HT1080 (cell line): ENCODE measurements at places on chromosomes 13 and 19. TPM values are rescaled to one million over a fixed set of nuclear protein-coding genes. Genes with fewer than 3 reads are reported as not detected.

DNA sequence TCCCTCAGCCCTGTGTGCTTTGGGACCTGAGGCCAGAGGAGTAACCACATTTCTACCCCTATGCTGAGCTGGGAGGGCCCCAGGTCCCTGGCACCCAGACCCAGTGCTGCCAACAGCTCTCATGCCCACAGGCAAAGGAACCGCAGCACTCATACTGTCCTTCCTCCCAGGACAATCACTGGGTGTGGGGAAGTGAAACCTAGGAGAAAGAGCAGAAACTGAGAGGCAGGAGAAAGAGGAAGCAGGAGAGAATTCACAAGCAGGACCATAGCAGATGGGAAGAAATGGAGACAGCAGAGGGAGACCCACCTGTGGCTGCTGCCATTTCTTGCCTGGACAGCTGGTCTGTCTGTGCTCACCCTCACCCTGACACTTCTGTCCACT, 18.9 kb downstream of the CCDC97 start:
- no peak for DNase-seq

Gene ZNF534
- total RNA-seq = 0.33 and 0.51 TPM in 2 replicates

Gene PLK5
- total RNA-seq = not detected in 2 replicates

DNA sequence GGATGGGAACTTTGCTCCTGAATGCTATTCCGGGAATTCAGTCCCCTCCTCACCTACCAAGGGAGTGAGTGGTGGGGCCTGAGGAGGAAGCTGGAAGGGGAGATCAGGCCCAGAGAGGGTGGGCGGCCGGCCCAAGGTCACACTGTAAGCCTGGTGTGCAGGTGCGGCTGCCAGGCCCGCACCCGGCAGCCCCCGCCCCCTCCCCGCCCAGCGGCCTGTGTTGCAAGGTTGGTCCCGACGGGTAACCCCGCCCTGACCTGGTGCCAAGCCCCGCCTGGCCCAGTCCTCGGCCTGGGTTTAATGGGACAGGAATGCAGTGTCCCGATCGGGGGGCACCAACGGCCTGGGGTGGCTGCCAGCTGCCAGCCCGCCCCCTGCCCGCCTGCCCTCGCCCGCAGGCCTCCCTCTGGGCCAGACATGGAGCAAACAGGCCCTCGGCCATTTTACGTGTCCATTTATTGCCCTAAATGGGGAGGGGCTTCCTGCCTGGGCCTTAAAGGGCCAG, 5.5 kb downstream of the ZBTB7A start:
- no peak for DNase-seq

DNA sequence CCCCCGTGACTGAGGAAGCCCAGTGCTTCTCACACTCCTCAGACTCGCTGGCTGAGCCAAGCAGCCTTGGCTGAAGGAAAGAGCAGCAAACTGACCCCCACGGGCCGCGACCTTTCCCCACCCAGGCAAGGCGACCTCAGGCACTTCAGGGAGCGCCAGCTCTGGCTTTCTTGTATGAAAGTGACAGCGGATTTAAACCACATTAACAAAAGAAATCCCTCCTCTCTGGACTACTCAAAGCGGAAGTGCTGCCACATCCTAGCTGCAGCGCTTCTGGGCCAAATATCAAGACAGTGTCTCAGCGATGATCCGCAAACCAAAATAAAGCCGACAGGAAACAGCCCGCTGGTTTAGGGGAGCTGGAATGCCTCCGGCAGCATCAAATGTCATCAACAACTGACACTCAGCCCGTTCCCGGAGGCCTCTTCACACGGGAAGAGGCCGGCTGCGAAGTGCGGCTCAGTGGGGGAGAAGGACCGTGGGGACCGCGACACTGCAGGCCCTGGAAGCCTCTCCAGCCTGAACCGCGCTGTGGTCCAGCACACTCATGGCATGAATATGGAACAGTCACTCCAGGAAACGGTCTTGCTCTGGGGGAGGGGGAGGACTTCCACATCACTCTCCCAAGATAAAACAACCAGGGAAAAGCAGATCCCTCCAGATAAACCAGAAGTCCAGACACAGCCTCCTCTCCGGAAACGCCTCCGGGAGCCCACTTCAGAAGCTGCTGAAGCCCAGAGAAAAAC, 1.4 kb downstream of the RASA3 start:
- peak; percentile 95 for DNase-seq

Gene ATXN8OS
- not detected in 2 replicates for total RNA-seq

DNA sequence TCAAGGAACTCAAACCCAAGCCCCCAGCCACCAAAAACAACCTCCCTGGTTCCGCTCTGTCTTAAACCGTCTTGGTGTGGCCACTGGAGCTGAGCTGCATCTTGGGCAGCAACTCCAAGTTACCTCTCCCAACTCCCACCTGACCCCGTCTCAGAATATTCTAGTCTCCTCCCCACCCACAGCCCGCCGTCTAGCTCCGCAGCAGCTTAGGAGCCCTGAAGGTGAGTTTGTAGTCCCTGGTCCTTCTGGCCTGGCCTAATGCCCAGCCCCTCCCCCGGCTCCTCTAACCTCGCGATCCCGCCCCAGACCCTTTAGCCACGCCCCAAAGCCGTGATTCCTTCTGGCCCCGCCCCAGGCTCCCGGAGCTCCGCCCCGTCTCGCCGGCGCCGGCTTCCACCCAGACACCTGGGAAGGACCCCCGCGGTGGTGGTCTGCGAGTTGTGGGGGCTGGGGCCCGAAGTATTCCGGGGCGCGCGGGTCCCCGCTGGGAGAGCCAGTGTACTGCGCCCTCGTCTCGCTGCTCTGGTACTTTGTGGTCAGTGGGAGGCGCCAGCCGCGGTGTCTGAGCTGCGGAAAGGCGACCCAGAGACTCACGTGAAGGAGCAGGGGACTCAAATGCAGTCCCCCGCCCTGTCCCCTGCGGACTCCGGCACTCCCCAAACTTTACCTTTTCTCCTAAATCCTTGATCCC, 2.5 kb upstream of the LHB start:
- DNase-seq = no peak

DNA sequence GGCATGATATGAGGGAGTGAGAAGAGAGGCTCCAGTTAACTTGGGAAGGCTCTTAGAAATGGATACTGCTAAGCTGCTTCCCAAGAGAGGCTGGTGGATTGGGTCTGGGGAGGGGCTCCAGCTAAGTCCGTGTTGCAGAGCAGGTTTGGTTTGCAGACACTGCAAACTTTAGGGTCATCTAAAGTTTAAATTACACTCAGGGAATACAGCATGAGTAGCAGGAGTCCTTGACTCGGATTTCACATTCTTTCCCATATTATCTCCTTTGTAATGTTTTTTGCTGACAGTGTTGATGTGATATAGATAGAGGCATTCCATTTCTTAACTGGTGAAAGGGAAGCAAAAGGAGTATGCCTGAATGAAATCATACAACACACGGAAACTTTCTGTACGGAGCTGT, 31.9 kb downstream of the SGCG start:
- no peak for DNase-seq

GRCh38 chr13:36131931-36132297, 732 bp upstream of the DCLK1 start:
- no peak for DNase-seq

DNA sequence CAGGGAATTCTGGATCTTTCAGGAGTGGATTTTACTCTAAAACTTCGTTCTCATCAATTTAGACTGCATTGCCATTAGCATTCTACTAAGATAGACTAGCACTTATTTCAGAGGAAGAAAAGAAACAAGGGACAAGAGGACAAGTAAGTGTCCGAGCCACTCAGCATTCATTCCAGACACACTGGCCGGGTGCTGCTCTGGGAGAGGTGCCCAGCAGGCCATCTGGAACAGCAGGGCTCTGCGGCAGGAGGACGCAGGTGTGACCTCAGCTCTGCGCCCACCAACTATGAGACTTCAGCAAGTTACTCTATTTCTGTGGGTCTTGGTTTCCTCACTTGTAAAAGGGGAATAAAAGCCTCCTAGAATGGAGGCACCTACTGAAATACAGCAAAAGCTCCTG, 4.2 kb downstream of the EPS15L1 start:
- no peak for DNase-seq

Gene TNNT1
- total RNA-seq = 28.7 and 33.4 TPM in 2 replicates

- DNase-seq = no peak
Observed at GRCh38 chr13:109333893-109334651, 452.3 kb downstream of the IRS2 start.

Gene NCAN
- 0.03 TPM in 1 of 2 replicates, not detected in the other for total RNA-seq

DNA sequence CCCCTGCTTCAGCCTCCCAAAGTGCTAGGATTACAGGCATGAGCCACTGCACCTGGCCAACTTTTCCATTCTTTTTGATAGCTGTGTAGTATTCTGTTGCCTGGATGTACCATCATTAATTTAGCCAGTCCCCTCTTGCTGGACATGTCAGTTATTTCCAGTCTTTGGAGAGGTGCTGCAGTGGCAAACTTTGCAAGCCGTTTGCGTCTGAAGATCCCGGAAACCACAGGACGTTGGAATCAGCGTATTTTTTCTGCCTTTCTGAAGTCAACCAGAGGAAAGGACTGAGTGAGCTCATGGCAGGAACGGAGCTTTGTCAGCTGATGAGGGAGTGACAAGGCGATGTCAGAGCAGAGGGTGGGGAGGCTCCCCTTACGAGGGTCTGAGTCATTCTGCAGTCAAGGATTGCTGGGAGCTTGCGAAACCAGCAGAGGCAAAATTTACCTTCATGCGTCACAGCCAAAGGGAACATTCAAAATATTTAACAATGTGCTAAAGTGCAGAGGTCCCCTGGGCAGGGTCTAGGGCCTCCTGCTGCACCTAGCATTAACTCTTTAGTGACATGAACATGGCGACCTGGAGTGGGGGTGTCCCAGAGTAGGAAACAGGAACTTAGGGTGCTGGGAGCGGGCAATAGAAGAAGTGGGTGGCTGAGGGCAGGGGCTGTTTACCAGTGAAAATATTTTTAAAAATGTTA, 5.6 kb downstream of the C5AR1 start:
- peak; percentile 96 for DNase-seq

Gene UHRF1
- total RNA-seq = 30.1 and 40.7 TPM in 2 replicates

DNA sequence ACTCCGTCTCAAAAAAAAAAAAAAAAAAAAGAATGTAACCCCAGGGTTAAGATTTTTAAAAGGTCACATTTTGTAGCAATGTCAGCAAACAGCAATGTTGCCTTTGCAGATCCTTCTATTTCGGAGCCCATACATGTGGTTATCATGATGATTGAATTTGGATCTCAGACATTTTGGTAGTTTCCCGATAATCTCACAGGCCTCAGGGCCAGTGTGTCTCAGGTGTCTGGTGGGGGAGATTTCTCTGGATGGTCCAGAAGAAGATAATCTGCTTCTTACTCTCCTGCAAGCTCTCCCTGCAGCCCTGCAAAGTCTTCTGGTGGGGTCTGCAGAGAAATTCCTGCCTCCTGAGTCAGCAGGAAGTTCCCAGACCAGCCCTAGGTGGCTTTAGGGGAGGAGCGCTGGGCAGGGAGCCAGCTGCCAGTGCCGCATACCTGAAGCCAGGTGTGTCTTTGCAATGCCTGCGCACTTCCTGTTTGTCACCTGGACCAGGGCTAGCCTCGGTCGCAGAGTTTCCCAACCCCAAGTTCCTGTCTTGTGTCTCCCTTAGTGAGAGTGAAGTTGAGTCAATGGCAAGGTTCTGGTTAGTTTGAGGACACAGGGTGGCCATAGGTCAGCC, 1.4 kb downstream of the SH2D3A start:
- DNase-seq = peak; percentile 54
